Naive thymus-derived CD4-positive, alpha-beta T cell (primary cell): ENCODE measurements at places on chromosomes 12 and 14. TPM values are rescaled to one million over a fixed set of nuclear protein-coding genes. Genes with fewer than 3 reads are reported as not detected.

- H3K4me1 ChIP-seq, result peaks cover 22% of the 10 kb centered on the region
- H3K27me3 ChIP-seq, result no peaks in the 10 kb centered on the region
- H3K27ac ChIP-seq, result peak overlapping the region; percentile 52
Observed at GRCh38 chr14:58637040-58637390, 747 bp upstream of the DACT1 start.

GRCh38 chr14:105055736-105056302 is 9.4 kb downstream of the GPR132 start:
- H3K27me3 ChIP-seq, result no peaks in the 10 kb centered on the region
- H3K27ac ChIP-seq, result no peak overlapping the region

DNA sequence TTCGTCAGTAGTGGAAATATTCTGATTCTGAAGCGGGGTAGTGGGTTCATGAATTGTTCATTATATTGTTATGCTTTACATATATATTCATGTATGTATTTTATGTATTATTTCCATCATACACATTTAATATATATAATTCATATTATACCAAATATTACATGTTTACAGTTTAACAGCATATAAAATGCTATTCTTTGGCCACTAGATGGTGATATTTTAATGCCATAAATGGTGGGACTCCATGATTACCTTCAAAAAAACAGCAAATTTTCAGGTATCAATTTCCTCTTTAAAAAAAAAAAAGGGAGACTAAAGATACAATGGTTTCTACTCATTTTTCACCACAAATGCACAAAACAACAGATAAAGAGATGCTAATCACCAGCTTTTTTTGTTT is 41.0 kb downstream of the BDKRB1 start:
- H3K27ac ChIP-seq, result no peak overlapping the region
- H3K36me3 ChIP-seq, result peaks cover 22% of the 10 kb centered on the region
- H3K4me1 ChIP-seq, result no peaks in the 10 kb centered on the region
- DNase-seq, result no peak
- no peak overlapping the region for H3K4me3 ChIP-seq

DNA sequence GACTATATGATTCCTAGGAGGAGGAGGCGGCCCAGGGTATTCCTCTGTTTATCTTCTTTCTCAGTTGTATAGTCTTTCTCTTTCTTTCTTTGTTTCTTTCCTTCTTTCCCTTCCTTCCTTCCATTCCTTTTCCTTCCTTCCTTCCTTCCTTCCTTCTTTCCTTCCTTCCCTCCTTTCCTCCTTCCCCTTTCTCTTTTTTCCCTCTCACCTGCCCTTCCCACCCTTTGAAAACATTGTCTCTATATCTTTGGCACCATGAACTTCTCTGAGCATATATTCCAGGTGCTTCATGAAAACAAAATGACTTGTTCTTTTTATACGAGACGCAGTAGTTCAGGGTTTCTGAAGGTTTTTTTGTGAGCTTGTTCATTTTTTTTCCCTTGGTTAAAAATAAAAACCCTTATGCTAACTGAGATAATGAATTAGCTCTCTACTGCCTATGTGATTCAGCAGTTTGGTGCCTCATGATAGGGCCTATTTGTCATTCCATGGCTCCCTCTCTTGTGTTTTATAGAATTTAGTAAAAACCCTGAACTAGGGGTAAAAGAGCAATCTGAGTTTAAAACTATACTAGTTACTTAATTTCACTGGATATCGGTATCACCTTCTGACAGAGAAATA is 3.2 kb upstream of the TESPA1 start:
- no peaks in the 10 kb centered on the region for H3K36me3 ChIP-seq
- peak overlapping the region; percentile 80 for H3K27ac ChIP-seq
- H3K4me3 ChIP-seq, result no peak overlapping the region
- DNase-seq, result no peak

DNA sequence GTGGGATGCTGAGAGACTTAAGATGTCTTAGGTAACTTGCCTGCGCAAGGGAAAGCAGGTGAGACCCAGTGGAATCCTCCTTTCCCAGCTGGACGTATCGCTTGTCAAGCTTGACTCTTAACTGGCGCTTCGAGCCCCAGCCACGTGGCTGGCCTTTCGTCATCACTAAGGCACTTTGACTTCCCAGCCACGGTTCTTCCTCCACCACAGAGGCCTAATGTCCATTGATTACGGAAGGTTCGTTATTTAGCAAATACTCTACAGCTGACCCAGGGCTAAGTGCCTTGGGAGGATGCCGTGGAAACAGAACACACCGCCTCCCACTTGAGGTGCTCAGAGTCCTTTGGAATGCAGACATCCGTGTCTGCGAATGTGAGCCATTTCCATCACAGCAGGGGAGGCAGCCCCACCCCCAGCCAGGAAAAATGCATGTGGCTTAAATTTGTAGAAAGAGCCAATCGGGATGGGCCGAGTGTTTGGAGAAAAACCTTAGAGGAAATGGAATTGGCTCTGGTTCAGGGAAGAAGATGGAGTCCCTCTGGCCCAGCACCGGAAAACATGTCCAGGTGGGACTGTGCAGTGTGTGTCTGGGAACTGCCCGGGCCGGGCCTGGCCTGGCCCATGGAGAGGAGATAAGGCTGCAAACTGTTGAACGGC is 115.7 kb downstream of the PLXNC1 start:
- H3K36me3 ChIP-seq, result no peaks in the 10 kb centered on the region
- H3K4me3 ChIP-seq, result peak overlapping the region; percentile 94
- H3K4me1 ChIP-seq, result peaks cover 18% of the 10 kb centered on the region
- DNase-seq, result no peak
- peak overlapping the region; percentile 91 for H3K27ac ChIP-seq

- no peaks in the 10 kb centered on the region for H3K27me3 ChIP-seq
- DNase-seq, result no peak
- no peak overlapping the region for H3K27ac ChIP-seq
Observed at GRCh38 chr12:99250091-99250490, 397.5 kb upstream of the GARIN6 start.

- no peak overlapping the region for H3K27ac ChIP-seq
- no peaks in the 10 kb centered on the region for H3K27me3 ChIP-seq
- H3K4me1 ChIP-seq, result no peaks in the 10 kb centered on the region
- no peak for DNase-seq
- no peak overlapping the region for H3K4me3 ChIP-seq
Observed at GRCh38 chr12:27064397-27065342, 17.7 kb downstream of the C12orf71 start.

DNA sequence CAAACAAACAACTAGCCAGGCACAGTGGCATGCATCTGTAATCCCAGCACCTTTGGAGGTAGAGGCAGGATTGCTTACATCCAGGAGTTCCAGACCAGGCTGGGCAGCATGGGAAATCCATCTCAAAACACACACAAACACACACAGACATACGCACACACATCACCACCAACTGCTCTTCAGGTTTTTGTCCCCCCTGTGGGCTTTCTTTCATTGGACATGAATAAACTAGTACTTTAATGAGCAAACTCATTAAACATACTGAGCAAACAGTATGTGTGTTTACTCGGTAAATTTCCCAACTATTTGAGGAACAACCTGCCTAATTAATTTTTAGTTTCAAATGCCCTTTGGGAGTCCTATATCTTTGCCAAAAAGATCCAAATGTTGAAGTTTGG is 10.1 kb upstream of the RASSF3 start:
- no peak overlapping the region for H3K4me3 ChIP-seq
- no peak for DNase-seq
- peaks cover 40% of the 10 kb centered on the region for H3K4me1 ChIP-seq
- no peaks in the 10 kb centered on the region for H3K36me3 ChIP-seq

DNA sequence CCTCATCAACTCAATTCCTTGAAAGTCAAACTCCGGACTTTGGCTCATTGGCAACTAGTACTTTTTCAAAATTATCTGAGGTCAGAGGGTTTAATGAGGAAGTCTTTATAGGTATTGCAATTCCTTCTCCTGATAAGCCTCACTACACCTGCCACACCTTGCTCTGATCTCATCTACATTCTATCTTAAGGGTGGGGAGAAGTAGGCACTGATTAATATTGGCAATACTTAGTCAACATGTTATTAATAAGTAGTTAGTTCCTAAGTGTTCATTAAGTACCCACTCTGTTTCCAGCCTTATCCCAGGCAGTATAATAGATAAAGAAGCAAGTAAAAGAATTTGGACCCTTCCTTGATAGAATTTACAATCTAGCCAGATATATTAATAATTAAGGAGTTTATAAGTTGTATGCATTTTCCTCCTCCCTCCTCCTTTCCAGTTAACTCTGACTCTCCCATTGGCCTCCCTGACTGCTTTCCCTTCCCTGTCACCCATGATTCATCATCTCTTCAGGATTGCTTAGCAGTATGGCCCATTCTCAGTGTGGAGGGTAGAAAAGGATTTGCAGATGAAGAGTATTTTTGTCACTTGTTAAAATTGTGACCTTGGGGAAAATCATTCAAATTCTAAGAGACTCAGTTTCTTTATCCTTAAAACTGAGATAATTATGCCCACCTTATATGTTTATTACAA is 231.0 kb upstream of the ATP2B1 start:
- no peak overlapping the region for H3K4me3 ChIP-seq
- no peaks in the 10 kb centered on the region for H3K36me3 ChIP-seq
- no peak overlapping the region for H3K27ac ChIP-seq
- H3K27me3 ChIP-seq, result no peaks in the 10 kb centered on the region

GRCh38 chr12:6745741-6746525 is 7.0 kb downstream of the MLF2 start:
- H3K4me3 ChIP-seq, result no peak overlapping the region
- H3K27me3 ChIP-seq, result no peaks in the 10 kb centered on the region
- peak overlapping the region; percentile 56 for H3K27ac ChIP-seq
- peak; percentile 59 for DNase-seq

- H3K4me1 ChIP-seq, result no peaks in the 10 kb centered on the region
- H3K36me3 ChIP-seq, result no peaks in the 10 kb centered on the region
- no peak overlapping the region for H3K27ac ChIP-seq
- DNase-seq, result no peak
- no peaks in the 10 kb centered on the region for H3K27me3 ChIP-seq
Observed at GRCh38 chr14:58098507-58098906, 53.5 kb downstream of the ARMH4 start.

GRCh38 chr12:2171672-2172426 is 119.1 kb downstream of the CACNA1C start:
- H3K27me3 ChIP-seq, result no peaks in the 10 kb centered on the region
- H3K4me3 ChIP-seq, result no peak overlapping the region
- no peaks in the 10 kb centered on the region for H3K4me1 ChIP-seq
- no peak for DNase-seq
- H3K27ac ChIP-seq, result no peak overlapping the region
- no peaks in the 10 kb centered on the region for H3K36me3 ChIP-seq

DNA sequence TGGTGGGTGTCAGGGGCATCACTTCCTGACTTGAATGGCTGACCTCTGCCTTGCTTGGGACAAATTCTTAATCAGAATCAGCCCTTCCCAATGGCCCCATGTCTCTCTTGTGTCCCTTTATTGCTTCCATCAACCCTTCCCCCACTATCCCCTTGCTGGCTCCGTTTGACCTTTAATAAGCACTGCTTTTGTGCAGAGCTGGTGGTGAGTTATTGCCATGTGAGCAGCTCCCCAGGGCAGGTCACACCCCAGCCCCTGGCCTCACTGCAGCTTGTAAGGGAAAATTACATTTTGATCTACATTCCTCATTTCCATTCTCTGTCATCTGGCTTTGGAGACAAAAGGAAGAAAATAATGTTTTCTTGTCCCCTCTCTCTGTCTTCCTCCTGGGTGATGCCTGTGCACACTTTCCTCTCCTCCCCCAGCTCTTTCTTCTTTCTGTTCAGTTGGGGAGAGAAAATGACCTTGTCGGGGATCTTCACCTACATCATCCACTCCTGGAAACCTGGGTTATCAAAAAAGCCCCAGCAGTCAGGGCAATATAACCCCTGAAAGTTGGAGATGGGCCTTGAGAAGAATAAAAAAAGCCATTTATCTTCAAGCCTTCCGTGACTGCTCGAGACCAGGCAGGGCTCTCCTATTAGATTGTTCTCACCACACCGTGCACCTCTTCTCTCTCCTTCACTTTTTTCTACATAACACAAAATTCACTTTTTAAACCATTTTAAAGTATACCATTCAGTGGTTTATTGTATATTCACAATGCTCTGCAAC is 100.4 kb upstream of the SRRM4 start:
- no peaks in the 10 kb centered on the region for H3K36me3 ChIP-seq
- H3K27ac ChIP-seq, result no peak overlapping the region
- H3K4me3 ChIP-seq, result no peak overlapping the region
- DNase-seq, result no peak
- H3K4me1 ChIP-seq, result no peaks in the 10 kb centered on the region

GRCh38 chr14:87863047-87863446 is 129.9 kb downstream of the GALC start:
- H3K27ac ChIP-seq, result no peak overlapping the region
- no peak overlapping the region for H3K4me3 ChIP-seq
- no peaks in the 10 kb centered on the region for H3K36me3 ChIP-seq
- DNase-seq, result no peak
- no peaks in the 10 kb centered on the region for H3K27me3 ChIP-seq

GRCh38 chr14:92646952-92647796 is 101.3 kb downstream of the LGMN start:
- H3K27ac ChIP-seq, result peak overlapping the region; percentile 90
- no peaks in the 10 kb centered on the region for H3K27me3 ChIP-seq
- H3K36me3 ChIP-seq, result peaks cover 4% of the 10 kb centered on the region
- peaks cover 65% of the 10 kb centered on the region for H3K4me1 ChIP-seq
- DNase-seq, result no peak

DNA sequence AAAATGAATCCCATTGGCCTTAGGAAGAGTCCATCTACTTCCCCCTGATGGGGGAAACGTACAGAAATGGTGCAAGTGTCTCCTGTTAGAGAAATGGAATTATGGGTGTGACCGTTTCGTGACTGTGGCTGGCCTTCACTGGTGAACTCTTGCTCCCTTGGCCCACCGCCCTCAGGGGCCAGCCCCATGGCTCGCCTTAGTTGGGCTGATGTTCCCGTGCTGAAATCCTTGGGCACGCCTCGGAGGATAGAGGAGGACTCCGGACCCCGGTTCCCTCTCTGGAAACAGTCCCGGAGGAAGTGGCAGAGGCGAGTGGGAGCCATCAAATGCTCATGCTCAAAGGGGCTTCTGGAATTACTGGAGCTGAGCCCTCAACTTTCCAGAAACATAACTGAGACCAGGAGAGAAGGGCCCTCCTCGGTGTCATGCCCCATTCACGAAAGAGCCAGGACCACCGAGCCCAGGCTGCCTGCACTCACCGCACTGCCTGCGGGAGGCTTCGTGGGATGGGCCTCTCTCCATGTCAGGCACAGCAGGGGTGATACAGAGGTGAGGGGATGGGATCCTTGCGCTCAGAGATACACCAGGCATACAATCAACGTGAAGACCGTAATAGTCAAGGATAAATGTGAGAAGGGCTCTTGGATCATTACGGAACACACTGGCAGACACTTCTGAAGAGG is 10.1 kb upstream of the CACNA2D4 start:
- H3K36me3 ChIP-seq, result no peaks in the 10 kb centered on the region
- DNase-seq, result peak; percentile 8
- no peaks in the 10 kb centered on the region for H3K4me1 ChIP-seq
- H3K4me3 ChIP-seq, result no peak overlapping the region

The ACOT4 gene
- total RNA-seq, result 0.46 and 0.94 TPM in 2 replicates

The FOXN4 gene
- not detected in 2 replicates for total RNA-seq

The TROAP gene
- total RNA-seq, result 58.2 and 58.7 TPM in 2 replicates

The DPF3 gene
- total RNA-seq, result not detected

The PTPRB gene
- total RNA-seq, result 0.16 TPM

The SLC17A8 gene
- total RNA-seq, result not detected

The LUM gene
- total RNA-seq, result not detected

The PPP4R4 gene
- 1.8 TPM for total RNA-seq

The GLT1D1 gene
- total RNA-seq, result 1.8 TPM

The CD69 gene
- 579 TPM for total RNA-seq
